Colonic mucosa (tissue), 4 donors: ENCODE measurements at places on chromosomes 6 and 20. TPM values are rescaled to one million over a fixed set of nuclear protein-coding genes. Genes with fewer than 3 reads are reported as not detected.

MUC22 gene
- total RNA-seq: not detected

ADAM33 gene
- 8.1 TPM for total RNA-seq

SLC32A1 gene
- not detected for total RNA-seq

- H3K4me1 ChIP-seq: no peaks in the 10 kb centered on the region
- no peak overlapping the region for H3K4me3 ChIP-seq
- no peaks in the 10 kb centered on the region for H3K36me3 ChIP-seq
- H3K27ac ChIP-seq: no peak overlapping the region
Observed at GRCh38 chr20:2348336-2348735, 32.4 kb upstream of the TGM6 start.

- H3K4me1 ChIP-seq: peaks cover 34% of the 10 kb centered on the region
- H3K36me3 ChIP-seq: no peaks in the 10 kb centered on the region
- no peak overlapping the region for H3K4me3 ChIP-seq
- peak; percentile 44 for DNase-seq
Observed at GRCh38 chr20:31713312-31714273, 9.1 kb downstream of the BCL2L1 start.

ANKEF1 gene
- total RNA-seq: 9.2 TPM

PDE10A gene
- 3.4 TPM for total RNA-seq
